ENCODE measurements at places on chromosomes 5 and 9.

DNA sequence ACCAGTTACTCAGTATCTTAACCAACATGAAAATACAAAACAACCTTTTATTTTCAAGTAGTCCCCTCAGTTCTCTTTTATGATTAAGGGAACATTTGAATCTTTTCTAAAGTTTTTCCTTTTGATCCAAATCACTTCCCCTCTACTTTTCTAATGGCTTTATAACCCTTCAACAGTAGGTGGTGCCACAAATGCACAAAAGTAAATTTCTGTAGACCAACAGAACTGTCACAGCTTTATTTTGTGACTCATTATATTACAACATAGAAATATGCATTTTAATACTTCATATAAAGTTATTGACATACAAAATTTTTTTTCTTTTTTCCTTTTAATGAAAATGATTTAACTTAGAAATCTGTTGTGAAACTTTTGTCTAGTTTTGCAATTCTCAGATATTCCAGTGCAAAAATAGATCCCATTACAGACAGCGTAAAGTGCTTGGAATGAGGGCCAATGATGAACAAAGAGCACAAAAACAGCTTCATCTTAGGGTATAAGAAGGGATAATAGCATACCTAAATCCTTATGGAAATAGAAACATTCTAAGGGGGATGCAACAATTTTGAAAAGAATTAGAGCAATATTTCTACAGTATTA is 17.0 kb downstream of the NIPSNAP3B start:
- DNase-seq: peak; percentile 23

GRCh38 chr5:6744841-6745705 is 31.8 kb downstream of the TENT4A start:
- DNase-seq: no peak

- no peak for DNase-seq
Measured at GRCh38 chr5:103638979-103639378, 76.4 kb upstream of the NUDT12 start.

- no peak for DNase-seq
Measured at GRCh38 chr9:72983056-72983455, 30.2 kb upstream of the ALDH1A1 start.

DNA sequence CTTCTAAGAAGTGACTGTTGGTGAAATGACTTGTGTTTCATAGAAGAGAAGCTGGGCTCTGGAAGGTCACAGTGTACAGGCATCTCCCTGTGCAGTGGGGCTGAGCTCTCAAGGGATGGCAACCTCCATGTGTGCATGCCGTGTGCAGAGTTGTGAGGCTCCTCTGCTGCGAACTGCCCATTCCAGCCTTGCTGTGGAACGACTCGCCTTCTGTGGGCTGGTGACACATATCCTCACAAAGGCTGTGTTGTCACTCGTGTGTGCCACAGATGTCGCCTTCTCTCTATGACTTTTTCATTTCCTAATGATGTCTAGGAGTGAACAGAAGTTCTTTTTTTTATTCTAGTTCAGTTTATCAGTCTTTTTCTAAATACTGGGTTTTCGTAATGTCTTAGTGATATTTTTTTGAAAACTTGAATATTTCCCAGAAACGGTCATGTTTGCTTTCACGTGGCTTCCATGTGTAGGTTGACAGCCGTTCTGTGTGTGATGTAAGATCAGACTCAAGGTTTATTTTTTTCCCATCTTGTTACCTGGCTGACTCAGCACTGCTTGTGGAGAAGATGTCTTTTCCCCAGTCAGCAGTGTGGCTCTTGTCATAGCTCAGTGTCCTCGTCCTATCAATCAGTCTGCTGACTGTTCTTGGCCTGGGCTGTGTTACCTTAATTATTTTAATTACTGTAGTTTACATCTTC is 57.3 kb upstream of the CACNA1B start:
- no peak for DNase-seq

- DNase-seq: no peak
Measured at GRCh38 chr5:95936812-95937397, 24.7 kb downstream of the ELL2 start.

- DNase-seq: no peak
Measured at GRCh38 chr5:154562244-154562880, 84.3 kb upstream of the HAND1 start.

DNA sequence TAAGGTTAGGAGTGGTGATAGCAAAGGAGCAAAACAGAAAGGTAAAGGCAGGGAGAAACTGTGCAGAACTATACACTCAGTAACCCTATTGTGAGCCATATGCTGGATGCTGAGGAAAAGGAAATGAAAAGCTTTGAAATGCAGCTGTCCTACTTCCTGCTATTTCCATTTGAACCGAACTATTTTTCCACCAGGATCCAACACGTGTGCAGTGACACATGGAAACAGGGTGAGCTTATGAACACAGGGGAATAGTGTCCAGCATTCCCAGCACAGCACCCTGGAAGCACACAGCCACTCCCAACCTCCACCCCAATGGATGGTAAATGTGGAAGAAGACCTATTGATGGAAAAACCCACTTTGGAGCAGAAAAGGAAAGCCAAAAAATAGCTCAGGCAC is 69.0 kb upstream of the SLC12A2 start:
- DNase-seq: no peak

GRCh38 chr5:65292196-65292595 is 189.5 kb downstream of the ADAMTS6 start:
- DNase-seq: no peak

Measured in NCI-H446 (cell line).